ENCODE measurements at places on chromosomes 4 and X. TPM values are rescaled to one million over a fixed set of nuclear protein-coding genes. Genes with fewer than 3 reads are reported as not detected.

DNA sequence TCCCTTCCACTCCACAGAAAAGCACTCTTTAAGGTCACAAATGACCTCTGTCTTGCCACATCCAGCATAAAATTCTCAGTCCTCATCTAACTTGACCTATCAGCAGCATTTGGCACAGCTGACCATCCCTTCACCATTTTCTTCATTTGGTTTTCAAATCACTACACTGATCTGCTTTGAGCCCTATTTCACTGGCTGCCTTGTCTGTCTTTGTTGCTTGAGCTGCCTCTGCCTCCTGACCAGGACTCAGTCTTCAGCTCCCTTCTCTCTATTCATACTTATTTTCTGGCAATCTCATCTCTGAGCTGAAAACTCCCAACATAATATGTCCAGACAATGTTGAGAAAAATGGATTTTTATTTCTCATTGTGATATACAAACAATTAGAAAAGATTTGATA, 27.7 kb upstream of the PDE5A start:
- peak; percentile 54 for DNase-seq

DNA sequence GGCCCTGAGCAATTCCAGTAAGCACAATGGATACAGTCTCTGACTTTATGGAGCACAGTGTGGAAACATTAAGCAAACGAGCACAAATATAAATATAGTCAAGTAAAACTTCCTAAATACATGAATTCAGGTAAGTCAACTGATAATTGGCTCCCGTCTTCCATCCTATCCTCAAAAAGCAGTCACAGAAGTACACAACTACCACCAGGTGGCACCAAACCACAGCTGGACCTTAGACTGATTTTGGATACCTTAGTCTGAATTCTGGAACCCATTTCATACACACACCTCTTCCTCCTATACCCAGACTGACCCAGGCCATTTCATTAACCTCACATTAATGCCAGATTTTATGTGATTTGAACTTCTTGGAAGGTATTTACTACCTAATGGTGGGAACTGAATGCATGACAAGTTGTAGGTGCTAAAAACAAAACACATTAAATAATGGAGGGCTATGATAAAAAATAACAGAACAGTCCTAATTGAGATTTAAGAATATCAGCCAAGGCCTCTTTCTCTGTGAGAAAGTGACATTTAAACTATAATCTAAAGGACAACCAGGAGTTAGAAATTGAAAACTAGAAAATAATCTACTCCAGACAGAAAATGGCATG, 77.5 kb downstream of the ELF2 start:
- peak; percentile 65 for DNase-seq

DNA sequence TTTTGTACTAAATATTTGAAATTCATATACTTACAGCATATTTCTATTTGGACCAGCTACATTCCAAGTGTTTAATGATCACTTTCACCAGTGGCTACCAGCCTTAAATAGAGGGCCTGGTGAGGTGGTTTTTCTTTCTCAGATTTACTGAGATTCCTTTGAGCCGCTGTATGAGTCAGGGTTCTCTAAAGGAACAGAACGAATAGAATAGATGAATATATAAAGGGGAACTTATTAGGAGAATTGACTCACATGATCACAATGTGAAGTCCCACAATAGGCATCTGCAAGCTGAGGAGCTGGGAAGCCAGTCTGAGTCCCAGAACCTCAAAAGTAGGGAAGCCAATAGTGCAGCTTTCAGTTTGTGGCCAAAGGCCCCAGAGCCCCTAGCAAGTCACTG, 146.2 kb upstream of the TLL1 start:
- DNase-seq, result no peak

DNA sequence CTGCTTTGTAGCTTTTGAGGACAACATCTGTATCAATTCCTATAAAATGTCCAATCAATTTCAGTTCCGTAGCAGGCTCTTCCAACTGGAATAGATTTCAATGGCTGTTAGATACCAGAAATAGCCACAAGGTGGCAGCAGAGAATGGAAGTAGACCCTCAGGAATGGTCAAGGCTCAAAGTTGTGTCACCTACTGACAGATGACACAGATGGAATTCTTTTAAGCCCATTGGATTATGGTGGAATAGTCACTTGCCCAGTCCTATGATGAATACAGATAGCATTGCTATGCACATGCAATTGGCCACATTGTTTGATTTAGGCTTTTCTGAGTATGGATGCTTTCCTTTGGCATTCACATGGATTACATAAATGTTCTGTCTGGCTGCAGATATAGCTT, 130.4 kb upstream of the RADX start:
- no peak for DNase-seq

DNA sequence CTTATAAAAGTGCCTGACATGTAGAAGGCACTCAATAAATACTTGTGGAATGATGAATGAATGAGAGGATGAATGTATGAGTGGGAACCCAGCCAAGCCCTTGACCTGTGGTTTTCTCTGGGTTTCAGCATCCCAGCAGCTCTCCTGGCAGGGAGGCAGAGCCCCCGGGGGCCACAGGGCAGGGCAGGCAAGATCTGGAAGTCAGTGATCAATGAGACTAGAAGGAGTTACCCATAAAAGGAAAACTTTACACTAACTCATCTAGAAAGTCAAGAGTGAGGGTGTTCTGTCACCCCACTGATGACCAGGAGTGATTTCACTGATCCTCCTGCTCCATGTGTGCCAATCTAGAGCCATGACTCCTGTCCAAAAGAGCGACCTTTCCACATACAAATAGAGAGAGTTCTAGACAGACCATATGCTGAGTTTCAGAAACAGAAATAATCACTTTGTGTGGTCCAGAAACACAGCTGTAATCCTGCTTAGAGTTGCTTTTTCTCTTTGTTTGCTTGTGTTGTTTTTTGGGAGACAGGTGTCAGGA, 37.4 kb downstream of the MGARP start:
- peak; percentile 56 for DNase-seq

- DNase-seq, result no peak
Measured at GRCh38 chr4:18234108-18234507, 212.6 kb upstream of the LCORL start.

DNA sequence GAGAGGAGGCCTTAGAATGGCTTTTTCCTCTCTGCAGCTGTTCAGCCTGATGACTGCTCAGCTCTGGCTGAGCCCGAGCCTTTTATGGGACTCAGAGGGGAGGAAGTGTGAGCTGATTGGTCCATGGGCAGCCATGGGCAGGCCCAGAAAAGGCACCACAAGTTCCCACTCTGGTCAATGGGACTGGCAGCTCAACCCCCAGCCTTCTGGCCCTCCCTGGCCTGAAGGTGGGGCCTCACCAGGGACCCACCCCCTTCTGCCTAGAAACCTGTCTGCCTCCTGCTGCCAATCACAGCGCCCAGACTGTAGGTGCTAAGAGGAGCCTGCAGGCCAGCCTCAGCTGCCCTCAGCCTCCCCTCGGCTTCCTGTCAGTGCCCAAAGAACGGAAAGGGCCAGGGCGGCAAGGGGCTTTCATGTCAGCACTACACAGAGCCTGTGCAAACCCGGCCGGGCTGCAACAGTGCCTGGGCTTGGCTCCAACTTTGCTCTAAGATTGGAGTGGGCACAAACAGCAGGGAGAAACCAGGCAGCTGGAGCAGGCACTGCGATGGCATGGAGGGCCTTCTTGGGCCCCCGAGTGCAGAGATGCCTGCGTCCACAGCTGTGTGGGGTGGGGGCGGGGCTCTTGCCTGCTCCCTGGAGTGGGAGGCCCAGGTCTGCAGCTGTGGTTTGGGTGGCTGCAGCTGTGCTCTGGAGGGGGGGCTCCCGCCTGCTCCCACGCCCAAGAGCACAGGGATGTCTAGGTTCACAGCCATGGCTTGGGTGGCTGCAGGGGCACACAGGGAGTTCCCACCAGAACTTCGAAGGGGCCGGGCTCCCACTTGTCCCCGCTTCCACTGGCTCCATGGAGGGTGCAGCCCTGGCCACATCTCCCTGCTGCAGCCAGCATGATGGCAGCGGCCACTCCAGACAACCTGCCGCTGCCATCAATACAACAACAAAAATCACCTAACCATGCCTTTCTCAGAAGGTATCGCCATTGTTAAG, 92.6 kb downstream of the NXF2 start:
- DNase-seq, result no peak

GRCh38 chrX:7926914-7927258, 327 bp downstream of the PNPLA4 start:
- DNase-seq, result no peak

Gene ARHGAP4
- 0.88 TPM for total RNA-seq

Gene ASB11
- total RNA-seq, result not detected

Gene SPIN3
- total RNA-seq, result 10.9 TPM

Measured in osteoblast (primary cell).